Heart right ventricle (tissue), 16 donors: ENCODE measurements at places on chromosomes 16 and 17. TPM values are rescaled to one million over a fixed set of nuclear protein-coding genes. Genes with fewer than 3 reads are reported as not detected.

GRCh38 chr17:78618264-78619066, 41.3 kb upstream of the DNAH17 start:
- H3K27ac ChIP-seq, result no peak overlapping the region
- no peaks in the 10 kb centered on the region for H3K36me3 ChIP-seq
- DNase-seq, result peak; percentile 36

Gene CTF1
- total RNA-seq, result 16.0 TPM

DNA sequence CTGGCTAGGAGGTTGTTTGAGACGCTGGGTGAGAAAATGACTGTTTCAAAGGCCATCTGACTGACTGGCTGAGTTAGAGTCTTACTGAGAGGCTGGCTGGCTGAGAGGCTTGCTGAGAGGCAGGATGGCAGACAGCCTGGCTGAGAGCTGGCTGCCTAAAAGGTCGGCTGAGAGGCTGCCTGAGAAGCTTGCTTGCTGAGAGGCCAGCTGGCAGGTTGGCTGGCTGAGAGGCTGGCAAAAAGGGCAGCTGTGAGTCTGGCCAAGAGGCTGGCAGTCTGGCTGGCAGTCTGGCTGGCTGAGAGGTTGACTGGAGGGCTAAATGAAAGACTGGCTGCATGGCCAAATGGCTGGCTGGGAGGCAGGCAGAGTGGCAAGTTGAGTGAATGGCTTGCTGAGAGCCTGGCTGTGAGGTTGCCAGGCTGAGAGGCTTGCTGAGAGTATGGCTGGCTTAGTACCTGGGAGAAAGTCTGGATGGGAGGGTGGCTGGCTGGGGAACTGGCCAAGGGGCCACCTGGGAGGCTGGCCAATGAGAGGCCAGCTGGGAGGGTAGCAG, 35.3 kb upstream of the ACSM2B start:
- H3K27me3 ChIP-seq, result no peaks in the 10 kb centered on the region
- DNase-seq, result peak; percentile 55
- H3K4me3 ChIP-seq, result no peak overlapping the region
- H3K27ac ChIP-seq, result peak overlapping the region; percentile 33

Gene CRHR1
- 0.63 TPM for total RNA-seq

DNA sequence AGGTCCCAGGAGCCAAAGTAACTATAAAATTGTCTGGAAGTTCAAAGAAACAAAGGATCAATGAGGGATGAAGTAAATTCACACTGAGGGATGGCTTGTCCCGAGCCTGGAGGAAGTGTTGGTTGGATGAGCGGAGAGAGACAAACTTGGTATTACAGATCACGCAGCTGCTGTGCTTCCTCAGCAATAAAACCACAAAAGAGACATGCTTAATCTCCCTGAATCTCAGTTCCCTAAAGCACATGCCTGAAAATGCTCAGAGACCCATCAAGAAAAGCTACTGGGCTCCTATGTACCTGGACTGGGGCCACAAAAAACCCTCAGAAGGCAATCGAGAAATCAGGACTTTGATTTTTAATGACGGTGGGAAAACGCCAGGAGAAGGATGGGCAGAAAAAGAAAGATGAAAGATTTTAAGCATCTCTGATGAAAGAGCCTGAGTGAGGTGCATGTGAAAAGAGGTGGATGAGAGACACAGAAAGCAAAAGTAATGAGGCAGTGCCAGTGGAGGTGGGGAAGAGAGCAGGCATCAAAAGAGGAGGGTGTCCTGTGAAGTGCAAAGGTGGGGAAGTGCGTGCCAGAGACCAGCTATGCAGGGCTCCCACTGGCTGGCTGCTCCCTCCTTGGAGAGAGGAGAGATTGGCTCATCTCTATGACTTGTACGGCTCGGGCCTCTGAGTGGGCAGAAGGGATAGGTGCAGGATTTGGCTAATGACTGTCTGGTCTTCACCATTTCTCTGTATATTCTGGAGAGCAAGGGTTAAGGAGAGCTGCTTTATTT, 143.7 kb downstream of the ABCC12 start:
- H3K36me3 ChIP-seq, result no peaks in the 10 kb centered on the region
- no peak overlapping the region for H3K4me3 ChIP-seq
- no peaks in the 10 kb centered on the region for H3K4me1 ChIP-seq
- no peak overlapping the region for H3K27ac ChIP-seq
- H3K27me3 ChIP-seq, result no peaks in the 10 kb centered on the region

DNA sequence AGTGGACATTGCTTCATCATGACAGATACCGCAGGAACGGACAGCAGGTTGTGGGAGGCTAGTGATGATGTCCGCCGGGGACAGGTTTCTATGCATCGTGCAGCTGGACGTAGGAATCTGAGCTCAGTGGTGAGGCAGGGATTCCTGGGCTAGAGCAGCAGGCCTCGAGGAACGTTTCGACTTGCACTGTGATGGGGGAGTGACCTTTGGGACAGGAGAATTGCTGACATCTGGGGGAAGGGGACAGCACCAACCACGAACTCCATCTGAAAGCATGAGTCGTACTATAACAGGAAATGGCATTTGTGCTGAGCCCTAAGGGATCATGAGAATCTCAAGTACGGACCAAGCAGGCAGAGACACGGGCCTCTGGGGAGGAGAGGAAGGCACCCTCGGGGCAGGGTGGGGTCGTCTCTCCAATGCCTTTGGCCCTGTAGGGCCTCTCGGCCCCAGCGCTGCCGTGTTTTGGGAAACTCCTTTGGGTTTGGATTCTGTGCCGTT, 65.8 kb upstream of the ENDOV start:
- peaks cover 100% of the 10 kb centered on the region for H3K36me3 ChIP-seq
- no peaks in the 10 kb centered on the region for H3K27me3 ChIP-seq
- H3K4me1 ChIP-seq, result no peaks in the 10 kb centered on the region
- no peak overlapping the region for H3K4me3 ChIP-seq
- H3K27ac ChIP-seq, result no peak overlapping the region

DNA sequence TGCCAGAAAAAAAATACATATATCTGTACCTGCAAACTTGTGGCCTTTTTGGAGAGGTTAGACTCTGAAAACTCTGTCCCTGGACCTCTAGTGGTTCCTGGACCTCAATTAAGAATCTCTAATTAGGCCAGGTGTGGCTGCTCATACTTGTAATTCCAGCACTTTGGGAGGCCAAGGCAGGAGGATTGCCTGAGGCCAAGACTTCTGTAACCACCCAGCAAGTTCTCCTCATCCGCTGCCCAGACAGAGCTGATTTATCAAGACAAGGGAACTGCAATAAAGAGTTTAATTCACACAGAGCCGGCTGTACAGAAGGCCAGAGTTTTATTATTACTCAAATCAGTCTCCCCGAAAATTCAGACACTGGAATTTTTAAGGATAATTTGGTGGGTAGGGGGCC, 4.2 kb downstream of the ASPA start:
- DNase-seq, result no peak
- H3K4me3 ChIP-seq, result no peak overlapping the region
- H3K27ac ChIP-seq, result no peak overlapping the region
- no peaks in the 10 kb centered on the region for H3K36me3 ChIP-seq
- no peaks in the 10 kb centered on the region for H3K4me1 ChIP-seq
- H3K27me3 ChIP-seq, result no peaks in the 10 kb centered on the region

Gene HS3ST2
- not detected for total RNA-seq

- no peak overlapping the region for H3K27ac ChIP-seq
- peaks cover 5% of the 10 kb centered on the region for H3K4me1 ChIP-seq
- no peaks in the 10 kb centered on the region for H3K36me3 ChIP-seq
- H3K4me3 ChIP-seq, result no peak overlapping the region
Measured at GRCh38 chr17:73187203-73187769, 5.6 kb upstream of the COG1 start.

Gene RAB26
- total RNA-seq, result 1.4 TPM
